ENCODE measurements at places on chromosomes 5 and 9.

DNA sequence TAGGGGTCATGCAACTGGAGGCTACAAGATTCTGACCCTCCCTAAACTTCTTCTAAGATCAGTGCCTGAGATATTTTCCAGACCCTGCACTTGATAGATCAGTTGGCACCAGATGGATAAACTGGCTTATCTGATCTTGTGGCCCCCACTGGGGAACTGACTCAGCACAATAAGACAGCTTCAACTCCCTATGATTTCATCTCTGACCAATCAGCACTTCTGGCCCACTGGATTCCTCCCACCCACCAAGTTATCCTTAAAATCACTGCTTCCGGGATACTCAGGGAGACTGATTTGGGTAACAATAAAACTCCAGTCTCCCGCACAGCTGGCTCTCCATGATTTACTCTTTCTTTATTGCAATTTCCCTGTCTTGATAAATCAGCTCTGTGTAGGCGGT is 2180.4 kb upstream of the WWC1 start:
- no peak for DNase-seq

- DNase-seq, result no peak
These were observed 3.8 kb downstream of the NR2F1-AS1 start for GRCh38 chr5:93576994-93577853.

DNA sequence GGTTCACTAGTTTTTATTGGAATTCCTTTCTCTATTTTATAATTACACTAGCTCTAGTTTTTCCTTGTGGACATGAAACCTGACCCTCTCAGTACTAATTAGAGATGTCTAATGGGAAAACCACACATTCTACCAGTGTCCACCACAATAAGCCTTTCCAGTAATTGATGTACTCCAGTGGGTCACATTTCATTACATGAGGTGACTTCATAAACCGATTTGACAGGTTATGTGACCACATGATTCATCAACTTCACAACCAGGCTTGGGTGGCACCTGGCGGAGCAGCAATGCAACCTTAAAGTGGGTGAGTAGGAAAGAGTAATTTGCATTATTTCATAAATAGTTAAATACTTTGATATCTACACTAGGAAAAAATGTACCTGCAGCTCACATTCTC is 284.2 kb upstream of the ADAMTS16 start:
- no peak for DNase-seq

DNA sequence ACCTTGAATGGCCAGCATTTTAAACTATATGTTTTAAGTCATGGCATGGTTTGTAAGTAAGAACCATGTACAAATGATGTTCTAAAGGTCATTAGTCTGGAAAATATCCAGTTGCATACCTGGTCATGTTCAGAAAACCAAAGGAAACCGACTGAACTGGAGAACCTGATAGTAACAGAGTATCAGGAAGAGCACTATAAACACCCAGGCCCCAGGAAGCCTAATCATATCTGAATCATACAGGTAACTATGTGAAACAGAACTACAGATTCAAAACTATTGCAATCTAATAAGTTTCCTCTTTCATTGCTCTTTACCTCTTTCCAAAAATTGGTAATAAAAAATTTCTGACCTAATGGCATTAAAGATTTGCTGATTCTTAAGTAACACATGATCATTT is 500.3 kb downstream of the ARHGEF28 start:
- no peak for DNase-seq

DNA sequence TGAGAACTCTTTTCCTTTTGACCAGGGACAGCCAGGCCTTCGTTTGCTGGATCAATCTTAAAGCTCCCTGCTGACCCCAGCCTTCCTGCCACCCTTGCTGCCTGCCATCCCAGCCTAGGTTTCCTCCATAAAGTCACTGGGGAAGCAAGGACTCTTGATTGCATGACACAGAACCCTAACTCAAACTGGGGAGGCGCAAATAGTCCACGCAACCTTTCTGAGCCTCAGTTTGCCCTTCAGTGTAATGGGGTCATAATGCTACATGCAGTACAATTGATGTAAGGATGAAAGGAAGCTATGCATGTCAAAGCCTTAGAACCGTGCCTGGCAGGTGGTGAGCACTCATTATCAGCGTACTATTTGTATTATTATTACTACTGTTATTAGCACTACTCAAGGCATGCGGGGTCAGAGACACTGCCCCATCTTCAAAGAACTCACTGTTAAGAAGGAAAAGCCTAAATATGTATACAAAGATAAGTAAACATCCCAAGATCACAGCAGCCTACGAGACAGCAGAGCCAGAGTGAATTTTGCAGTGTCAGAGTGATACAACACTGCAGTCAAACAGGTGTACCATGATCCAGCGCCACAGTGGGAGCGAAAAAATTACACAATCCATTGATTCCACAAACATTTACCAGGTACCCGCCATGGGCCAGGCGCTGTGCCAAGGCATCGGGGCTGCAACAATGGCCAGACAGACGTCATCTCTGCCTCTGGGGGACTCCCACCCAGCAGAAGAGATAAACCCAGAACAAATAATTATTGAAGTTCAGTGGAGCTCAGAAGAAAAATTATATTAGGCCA is 16.9 kb upstream of the CPLX2 start:
- no peak for DNase-seq

DNA sequence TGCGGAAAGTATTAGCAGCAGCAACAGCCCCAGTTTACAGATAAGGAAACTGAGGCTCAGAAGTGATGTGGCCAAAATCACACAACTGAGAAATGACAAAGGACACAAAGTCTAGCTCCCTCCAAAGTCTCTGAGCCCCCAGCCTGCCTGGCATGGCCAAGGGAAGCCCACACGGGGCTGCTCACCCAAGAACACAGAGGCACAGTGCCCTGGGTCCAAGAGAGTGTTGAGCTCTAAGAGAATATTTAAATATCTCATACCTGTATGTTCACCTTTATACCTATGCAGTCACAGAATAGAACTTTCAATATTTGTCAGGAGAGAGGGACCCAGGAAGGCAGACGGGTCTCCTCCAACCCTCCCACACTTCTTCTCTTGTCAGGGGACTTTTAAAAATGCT is 16.6 kb downstream of the VAV2 start:
- DNase-seq, result no peak

DNA sequence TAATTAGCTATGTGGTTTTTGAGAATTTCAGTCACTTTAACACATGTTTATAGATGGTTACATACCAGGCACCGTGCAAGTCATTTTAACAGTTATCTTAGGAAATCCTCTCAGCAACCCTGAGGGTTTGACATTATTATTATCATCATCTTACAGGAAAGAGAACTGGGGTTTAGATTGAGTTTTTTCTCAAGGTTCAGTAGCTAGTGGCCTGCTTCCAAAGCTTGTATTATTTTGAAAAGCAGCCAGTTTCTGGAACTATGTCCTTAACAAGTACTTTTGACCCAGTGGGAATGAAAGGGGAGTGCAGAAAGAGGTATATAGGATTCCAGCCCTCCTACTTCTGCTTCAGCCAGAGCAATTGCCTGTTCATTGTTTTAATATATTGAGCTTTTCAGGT is 157.5 kb downstream of the COMMD10 start:
- DNase-seq, result no peak

DNA sequence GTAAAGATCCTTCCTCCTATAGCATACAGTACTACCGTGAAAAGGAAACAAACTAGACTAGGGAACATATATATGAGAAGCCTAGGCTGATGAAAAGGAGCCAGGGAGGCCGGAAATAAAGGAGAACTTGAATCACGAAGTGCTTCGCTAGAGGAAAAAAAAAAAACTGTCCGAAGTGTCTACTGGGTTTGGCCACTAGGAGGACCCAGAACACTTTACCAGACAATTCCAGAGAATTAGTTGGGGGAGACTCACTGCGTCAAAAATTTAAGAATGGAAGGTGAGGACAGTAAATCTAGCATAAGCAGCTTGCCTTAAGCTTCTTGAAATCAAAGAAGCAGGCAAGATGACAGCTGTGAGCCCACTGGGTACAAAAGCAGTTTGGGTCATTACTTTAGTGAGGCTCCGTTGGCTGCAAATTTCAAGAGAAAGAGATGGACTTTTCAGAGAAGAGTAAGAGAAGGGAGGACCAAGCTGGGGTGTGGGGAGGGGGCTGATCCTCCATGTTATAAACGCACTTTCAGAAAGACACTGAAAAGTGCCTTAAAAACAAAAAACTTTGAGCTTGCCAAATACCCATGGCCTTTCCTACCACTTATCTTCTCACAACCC is 47.4 kb downstream of the P4HA2 start:
- no peak for DNase-seq

DNA sequence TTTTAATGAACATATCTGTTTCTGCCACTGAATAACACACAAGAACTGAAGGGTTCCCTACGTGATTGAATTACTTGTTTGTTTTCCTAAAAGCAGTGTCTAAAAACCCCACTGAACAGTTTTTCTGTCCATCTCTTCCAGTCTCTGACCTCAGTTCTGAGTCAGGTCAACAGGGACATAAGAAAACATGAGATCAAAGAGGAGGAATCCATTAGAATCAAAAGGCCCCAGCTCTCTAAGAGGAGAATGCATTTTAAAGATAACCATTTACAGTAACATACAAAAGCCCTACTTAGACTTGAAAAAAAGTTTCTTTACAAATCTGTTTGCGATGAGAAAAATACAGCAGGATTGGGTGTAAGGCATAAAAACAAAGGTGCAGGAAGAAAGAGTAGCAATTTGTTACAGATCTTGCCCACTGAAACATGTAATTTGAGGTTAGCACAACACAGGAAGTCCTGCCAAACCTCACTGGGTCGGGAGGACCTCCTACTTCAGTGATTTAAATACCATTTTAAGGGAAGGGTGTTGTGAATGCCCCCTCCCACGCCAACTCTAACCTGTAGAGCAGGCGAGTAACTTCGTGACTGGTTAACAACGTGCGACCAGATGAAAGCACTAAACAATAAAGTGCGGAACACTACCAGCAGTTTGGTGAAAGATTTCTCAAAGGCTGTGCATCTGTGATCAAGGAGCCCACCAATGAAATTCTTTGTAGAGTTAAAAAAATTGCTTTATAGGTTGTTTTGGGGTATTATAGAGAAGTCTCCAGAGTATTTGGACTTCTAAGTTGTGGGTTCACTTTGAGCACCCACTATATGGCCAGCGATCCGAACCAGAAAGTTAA is 1.3 kb downstream of the QSOX2 start:
- DNase-seq, result no peak

DNA sequence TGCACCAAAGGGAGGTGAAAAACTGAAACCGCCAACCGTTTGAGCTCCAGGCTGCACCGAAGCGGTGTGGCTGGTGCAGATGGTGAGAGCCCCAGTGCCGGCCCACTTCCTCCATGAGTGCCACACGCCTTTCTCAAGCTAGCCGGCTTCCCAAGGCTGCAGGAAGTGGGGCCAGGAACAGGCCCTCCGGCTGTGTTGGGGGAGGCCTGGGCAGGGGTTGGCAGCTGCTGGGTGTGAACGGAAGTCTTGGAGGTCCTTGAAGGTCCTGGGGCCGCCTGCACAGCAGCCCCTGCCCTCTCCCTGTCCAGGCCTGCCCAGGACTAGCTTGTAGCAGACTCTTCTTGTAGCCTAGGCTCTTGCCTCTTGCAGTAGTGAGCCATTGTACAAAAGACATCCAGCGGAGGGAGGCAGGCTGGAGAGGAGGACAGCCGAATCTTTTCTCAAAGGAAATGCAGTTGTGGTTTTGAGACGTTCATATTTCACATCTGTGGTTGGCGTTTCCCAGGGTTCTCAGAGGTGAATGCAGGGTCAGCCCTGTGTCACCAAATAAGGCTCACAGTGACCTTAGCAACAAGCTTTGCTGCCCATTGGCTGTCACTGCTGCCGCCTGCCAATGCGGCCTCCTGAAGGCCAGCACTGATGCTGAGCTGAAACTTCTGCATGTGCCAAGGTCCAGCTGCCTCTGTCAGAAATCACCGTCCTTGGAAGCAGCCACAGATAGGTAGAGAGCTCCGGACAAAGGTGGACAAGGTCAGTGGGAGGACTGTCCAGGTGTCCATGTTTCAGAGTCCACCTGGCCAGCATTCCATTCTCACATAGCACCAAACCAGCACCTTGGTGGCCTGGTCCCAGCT is 23.9 kb downstream of the IRF1 start:
- peak; percentile 63 for DNase-seq
